Neural progenitor cell (in vitro differentiated cells): ENCODE measurements at places on chromosomes 5 and 9. TPM values are rescaled to one million over a fixed set of nuclear protein-coding genes. Genes with fewer than 3 reads are reported as not detected.

- H3K4me3 ChIP-seq, result no peak overlapping the region
- H3K27ac ChIP-seq, result no peak overlapping the region
- H3K27me3 ChIP-seq, result peaks cover 4% of the 10 kb centered on the region
- peaks cover 12% of the 10 kb centered on the region for H3K4me1 ChIP-seq
Measured at GRCh38 chr9:38385896-38386295, 6.6 kb upstream of the ALDH1B1 start.

- no peaks in the 10 kb centered on the region for H3K36me3 ChIP-seq
- H3K4me1 ChIP-seq, result no peaks in the 10 kb centered on the region
- DNase-seq, result no peak
- H3K27me3 ChIP-seq, result no peaks in the 10 kb centered on the region
- H3K27ac ChIP-seq, result no peak overlapping the region
Measured at GRCh38 chr9:93920131-93920800, 34.9 kb downstream of the BARX1 start.

GRCh38 chr9:126367616-126368015, 41.0 kb downstream of the MVB12B start:
- H3K4me3 ChIP-seq, result no peak overlapping the region
- DNase-seq, result no peak
- peaks cover 22% of the 10 kb centered on the region for H3K4me1 ChIP-seq
- no peaks in the 10 kb centered on the region for H3K27me3 ChIP-seq
- H3K36me3 ChIP-seq, result no peaks in the 10 kb centered on the region

DNA sequence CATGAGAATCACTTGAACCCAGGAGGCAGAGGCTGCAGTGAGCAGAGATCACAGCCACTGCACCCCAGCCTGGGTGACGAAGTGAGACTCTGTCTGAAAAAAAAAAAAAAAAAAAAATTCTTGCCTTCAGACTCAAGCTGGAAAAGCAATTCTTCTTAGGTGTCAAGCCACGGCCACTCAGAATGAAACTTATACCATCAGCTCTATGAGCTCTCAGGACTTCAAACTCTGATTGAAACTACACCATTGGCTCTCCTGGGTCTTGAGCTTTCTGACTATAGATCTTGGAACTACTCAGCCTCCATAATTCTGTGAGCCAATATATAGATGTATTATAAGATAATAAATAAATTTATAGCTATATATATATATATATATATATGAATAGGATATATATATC, 12.9 kb upstream of the FGF10 start:
- no peak overlapping the region for H3K4me3 ChIP-seq
- no peaks in the 10 kb centered on the region for H3K4me1 ChIP-seq
- H3K36me3 ChIP-seq, result no peaks in the 10 kb centered on the region
- H3K27ac ChIP-seq, result no peak overlapping the region
- no peak for DNase-seq

DNA sequence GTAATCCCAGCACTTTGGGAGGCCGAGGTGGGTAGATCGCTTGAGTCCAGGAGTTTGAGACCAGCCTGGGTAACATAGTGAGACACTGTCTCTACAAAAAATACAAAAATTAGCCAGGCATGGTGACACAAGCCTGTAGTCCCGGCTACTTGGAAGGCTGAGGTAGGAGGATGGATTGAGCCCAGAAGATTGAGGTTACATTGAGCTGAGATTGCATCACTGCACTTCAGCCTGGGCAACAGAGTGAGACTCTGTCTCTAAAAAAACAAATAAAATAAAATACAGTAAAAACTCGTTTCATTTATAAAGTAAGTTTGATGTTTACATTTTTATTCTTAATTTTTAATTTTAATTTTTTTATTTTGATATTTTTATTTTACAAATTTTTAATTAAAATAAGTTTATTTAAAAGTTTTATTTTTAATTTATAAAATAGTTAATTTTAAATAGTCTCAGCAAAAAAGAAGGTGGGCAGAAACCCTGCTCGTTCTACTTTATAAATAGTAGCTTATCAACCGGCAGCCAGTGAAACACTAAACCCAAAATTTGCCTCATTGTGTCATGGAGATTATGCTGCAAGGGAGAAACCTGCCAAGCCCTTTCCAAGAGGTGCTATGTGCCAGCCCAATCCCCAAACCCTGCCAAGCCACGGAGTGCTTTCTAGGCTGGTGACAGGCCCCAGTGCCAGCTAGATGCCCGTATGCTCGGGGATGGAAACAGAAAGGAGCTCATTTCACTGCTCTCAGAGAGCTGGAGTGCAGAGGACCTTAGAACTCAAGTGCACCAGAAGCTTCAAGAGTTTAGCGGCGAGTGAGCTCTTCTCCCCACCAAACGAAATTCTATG, 38.9 kb downstream of the SERINC5 start:
- no peak overlapping the region for H3K27ac ChIP-seq
- no peaks in the 10 kb centered on the region for H3K27me3 ChIP-seq
- H3K36me3 ChIP-seq, result no peaks in the 10 kb centered on the region
- no peak overlapping the region for H3K4me3 ChIP-seq
- H3K4me1 ChIP-seq, result peaks cover 29% of the 10 kb centered on the region

The ARHGEF39 gene
- total RNA-seq, result 13.2 and 31.9 TPM in 2 replicates
